Ecto neural progenitor cell (in vitro differentiated cells): ENCODE measurements at places on chromosomes 1 and 21.

- DNase-seq: no peak
Measured at GRCh38 chr1:193558491-193559028, 372.1 kb upstream of the B3GALT2 start.

DNA sequence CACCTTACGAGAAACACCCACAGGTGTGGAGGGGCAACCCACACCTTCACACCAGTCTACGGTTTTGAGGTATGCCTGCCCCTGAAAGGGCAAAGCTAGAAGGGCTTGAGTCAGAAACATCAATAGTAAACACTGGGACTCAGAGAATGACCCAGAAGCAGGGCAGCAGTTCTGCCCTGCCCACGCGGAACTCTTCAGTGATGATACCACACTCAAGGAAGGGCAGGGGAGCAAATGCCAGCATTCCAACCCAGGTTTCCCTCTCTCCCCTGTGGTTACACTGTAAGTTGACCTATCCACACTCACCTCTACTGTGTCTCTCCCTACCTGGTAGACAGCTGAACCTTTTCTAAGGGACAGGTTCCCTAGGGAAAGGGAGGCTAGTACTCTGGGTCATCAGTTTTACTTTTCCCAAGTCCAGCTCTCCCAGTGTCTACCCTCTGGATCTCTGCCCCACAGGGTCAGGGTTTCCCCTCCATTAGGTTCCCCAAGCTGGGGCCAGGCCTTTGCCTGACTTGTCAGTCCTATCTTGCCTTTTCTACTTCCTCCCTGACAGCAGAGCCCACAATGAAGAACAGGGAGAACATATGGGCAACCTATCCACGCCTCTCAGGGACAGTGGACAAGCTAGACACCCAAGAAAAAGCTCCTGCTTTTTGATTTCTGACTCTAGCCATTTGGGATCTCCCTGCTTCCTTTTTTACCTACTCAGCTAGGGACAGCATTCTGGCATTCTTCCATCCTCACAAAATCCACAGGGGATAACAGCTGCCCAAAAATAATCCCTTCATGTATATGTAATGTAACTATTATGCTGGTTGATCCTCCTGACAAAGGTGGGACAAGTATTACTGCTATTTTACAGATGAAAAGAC lies 3.0 kb downstream of the F11R start:
- no peak for DNase-seq

GRCh38 chr1:31266547-31266946 lies 26.9 kb upstream of the NKAIN1 start:
- no peak for DNase-seq

DNA sequence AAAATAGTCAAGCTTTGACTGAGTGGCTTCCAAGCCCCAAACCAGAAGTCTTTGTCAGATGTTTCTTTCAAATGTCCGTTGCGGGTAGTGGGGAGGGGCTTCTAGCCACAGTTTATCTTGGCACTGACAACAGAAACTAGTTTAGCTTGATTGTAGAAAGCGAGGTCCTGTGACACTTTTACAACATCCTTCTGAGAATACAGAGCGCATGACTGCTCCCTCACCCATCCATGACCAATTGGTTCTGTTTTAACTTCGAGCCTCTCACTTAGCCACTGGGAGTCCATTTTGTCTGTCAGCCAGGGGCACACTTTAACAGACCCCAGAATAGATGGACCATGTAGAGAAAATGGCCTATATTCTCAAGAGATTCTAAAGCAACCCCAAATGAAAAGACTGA lies 199.2 kb upstream of the ST6GALNAC5 start:
- no peak for DNase-seq

DNA sequence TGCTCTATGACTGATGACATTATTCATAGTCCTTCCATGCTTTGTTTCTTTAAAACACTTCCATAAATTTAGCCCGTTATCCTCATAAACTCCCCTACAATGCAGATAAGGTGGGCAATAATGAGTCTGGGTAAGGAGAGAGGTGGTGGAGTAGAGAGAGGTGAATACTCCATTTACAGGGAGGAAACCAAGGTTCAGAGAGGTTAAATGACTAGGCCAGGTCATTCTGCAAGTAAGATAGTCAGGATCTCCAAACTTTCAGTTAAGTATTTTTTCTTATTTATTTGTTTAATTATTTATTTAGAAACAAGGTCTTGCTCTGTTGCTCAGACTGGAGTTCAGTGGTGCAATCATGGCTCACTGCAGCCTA lies 26.1 kb downstream of the PAFAH2 start:
- no peak for DNase-seq

DNA sequence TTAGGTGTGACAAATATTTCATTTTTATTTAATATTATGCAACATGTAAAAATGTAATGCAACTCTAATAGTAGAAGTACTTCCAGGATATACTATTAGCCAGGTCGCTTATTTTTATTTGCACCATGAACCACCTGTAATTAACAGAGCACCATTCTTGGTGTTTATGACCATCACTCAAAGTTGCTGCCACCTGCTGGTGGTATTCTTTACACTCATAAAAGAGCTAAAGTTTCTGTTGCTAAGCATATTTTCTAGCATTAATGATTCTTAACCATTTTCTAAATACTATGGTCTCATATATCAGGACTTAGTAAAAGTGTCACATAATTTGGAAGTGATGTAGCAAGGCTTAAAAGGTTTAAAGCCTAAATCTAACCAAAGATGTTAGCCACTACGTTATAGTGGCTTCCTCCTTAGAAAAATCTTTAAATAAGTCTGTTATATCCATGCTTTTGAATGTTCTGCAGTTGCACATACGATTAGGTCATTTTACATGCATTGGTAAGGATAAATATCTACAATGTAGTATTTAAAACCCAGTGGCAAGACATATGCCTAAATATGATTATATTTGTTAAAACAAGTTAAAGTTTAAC lies 244.5 kb downstream of the NEGR1 start:
- no peak for DNase-seq

- peak; percentile 36 for DNase-seq
Measured at GRCh38 chr1:53627031-53627430, 111.9 kb downstream of the GLIS1 start.

DNA sequence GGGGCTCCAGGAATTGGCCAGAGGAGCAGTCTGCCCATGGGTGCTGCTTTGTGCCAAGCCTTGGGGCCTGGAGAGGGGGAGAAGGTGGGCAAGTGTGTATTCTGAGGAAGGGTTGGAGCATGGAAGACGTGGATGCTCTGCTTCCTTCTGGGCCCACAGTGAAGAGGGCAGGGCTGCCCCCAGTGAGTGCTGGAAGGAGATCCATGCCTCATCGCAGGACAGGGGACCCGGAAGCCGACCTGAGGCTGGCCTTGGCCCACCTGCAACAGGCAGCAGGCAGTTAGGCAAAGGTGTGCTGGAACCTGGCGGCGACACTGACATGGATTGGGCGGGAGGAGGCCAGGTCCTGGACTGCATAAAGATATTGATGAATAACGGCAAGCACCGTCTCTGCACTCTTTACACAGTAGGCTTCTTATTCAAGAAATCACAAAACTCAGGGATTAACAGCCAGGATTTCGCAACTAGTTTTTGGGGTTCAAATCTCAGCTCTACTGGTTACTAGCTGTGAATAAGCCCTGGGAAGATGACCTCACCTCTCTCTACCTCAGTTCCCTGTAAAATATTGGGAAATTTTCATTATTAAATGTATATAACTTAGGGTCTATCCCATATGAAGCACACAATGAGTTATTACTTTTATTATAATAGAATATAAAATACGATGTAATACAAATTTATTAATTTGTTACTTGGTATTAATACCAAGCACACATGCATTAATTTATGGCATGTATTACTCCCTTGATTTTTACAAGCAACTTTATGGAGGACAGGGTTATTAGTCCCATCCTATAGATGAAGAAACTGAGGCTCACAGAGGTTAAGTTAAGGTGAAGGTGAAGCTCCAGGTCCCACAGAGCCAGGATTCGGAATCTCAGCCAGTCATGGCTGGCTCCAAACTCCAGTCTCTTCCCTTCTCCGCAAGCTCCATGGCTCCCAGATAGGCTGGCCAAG lies 62.3 kb downstream of the DHRS3 start:
- no peak for DNase-seq

GRCh38 chr1:40185951-40186864 lies 25.0 kb downstream of the RLF start:
- no peak for DNase-seq

- DNase-seq: no peak
Measured at GRCh38 chr21:46023555-46023954, 42.0 kb downstream of the COL6A1 start.

GRCh38 chr1:23597635-23598388 lies 38.5 kb upstream of the ID3 start:
- peak; percentile 43 for DNase-seq

DNA sequence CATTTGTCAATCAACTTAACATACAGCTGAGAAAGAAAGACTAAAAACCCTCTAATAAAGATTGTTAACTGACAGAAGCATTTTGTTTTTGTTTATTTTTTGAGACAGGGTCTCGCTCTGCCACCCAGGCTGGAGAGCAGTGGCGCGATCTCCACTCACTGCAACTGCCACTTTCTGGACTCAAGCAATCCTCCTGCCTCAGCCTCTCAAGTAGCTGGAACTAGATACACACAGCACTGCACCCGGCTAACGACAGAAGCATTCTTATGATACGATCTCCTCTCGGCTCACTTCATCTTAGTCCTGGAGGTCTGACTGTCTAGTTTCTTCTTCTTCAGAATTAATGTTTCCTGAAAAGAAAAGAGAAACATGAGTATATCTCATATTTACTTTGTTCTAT lies 23.5 kb downstream of the RSPH1 start:
- no peak for DNase-seq

DNA sequence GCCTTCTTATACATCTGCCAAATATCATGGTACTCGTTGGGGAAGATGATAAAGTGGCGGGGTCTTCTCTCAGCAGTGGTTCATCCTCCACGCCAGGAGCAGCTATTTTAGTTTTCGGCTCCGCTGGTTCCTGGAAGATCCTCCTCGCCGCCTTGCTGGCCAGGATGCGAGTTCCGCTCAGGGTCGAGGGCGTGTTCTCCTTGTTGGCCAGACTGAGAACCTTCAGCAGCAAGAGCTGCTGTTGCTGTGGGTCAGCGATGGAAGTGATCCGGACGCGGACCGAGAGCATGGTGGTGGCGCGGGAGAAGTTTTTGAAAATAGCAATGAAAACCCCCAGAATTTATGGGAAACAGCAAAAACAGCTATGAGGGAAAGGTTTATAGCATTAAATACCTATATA lies 11.4 kb upstream of the CFAP126 start:
- peak; percentile 51 for DNase-seq

GRCh38 chr1:172630868-172631267 lies 28.0 kb upstream of the FASLG start:
- DNase-seq: no peak

- DNase-seq: no peak
Measured at GRCh38 chr1:157856538-157856937, 14.9 kb upstream of the CD5L start.

GRCh38 chr1:172154551-172154950 lies 265.9 kb upstream of the C1orf105 start:
- no peak for DNase-seq

DNA sequence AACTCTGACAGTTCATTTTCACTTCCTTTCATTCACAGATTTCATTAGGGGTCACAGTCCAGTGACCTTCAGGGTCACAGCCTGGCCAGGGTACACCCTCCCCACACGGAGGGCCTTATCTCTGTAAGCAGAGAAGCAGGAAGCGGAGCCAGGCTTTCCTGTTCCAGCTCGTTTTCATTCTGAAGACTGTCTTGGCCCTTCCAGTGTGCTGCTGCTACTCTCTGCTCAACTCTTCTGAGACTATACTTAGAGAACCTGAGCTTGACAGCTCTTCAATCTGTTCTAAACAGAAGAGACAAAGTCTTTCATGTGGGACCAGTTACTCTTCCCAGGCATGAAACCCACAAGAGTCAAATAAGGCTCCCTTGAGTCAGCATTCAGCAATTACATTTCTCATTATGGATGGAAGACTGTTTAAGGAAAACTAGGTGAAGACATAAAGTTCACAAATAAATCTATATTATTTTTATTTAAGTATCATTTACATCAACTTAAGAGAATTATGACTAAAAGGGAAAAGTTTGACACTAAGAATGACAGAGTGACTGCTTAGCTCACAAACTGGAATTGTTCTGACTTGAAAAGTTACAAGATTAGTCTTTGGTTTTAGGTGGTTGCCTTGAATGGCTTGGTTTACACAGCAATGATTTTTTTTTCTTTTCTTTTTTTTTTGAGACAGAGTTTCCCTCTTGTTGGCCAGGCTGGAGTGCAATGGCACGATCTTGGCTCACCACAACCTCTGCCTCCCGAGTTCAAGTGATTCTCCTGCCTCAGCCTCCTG lies 4.8 kb upstream of the TDRD10 start:
- no peak for DNase-seq

DNA sequence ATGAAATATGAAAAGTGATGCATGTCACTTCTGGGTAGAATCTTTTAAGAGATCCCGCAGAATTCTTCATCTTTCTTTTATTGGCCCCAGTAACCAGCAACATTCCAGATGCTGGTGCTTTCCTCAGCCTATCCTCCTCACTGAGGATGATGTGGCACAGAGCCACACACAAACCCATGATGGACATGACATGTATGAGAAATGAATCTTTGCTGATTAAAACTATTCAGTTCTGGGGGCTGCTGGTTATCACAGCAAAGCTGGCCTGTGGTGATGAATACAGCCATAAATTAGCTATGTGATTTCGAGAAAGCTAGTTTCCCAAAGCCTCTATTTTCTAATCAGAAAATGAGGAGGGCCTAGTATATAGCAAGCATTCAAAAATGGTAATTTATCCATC lies 8.3 kb upstream of the ERICH3 start:
- DNase-seq: no peak

- no peak for DNase-seq
Measured at GRCh38 chr1:177146499-177146898, 18.0 kb downstream of the ASTN1 start.

DNA sequence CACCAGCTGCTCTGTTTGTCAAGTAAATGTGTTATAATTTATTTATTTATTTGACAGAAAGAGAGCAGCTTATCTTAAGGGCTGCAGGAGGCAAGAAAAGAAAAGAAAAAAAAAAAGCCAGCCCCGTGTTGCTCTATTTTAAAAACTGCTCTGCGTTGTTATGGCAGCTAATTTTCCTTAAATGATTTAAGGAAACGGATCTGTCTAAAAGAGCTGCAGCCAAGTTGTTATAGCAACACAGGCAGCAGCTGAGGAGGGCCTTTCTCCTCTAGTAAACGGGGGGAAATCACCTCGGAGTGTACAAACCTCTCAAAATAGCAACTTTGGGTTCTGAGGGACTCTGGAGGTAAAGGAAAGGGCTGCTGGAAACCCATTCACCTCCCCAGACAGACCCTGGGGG lies 149.2 kb downstream of the BEND5 start:
- no peak for DNase-seq
